ENCODE measurements at places on chromosomes 5 and 9.

DNA sequence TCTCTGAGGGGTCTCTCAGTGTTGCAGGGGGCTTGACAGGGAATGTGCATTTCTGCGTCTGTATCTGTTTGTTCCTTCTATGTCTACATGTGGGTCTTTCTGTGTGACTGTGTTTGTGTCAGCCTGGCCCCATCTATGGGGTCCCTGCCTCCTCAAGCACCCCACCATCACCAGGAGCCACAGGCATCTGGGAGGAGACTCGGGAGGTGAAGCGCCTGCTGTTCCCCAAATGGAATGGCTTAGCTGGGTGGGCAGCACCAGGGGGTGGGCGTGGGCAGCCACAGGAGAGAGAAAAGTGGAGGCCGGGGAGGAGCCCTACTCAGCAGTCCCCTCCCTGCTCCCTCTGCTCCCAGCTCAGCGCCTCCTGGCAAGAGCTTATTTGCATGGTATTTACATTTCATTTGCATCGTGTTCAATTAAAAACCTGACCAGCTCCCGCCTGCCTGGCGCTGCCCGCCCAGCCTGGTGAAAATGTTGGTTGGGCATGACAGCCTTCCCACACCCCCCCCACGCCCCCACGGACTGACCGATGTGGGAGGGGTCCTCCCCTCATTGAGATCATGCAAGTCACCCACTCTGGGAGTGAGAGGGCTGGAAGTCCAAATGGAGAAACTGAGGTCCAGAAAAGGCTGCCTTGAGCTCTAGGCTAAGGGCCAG lies 50.5 kb downstream of the CXXC5 start:
- DNase-seq: no peak

DNA sequence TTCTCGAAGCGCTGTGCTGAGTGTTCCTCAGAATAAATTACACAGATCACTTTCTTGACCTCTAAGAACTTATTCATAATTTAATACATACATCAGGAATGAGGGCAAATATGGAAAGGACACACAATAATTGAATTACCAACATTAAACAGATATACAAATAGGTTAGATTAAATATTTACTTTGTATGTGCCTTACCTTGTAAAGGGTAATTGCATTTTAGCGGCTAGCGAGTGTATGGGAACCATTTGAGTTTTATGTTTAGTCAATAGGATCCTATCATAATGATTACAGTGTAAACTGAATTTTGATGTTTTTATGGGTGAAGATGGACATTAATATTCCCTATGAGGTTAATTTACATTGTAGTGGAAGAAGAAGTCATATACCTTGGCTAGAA lies 1187.1 kb upstream of the WWC1 start:
- no peak for DNase-seq

- peak; percentile 26 for DNase-seq
Observed at GRCh38 chr9:27672718-27673117, 99.4 kb upstream of the C9orf72 start.

GRCh38 chr9:82706786-82707185 lies 356.2 kb downstream of the RASEF start:
- no peak for DNase-seq

GRCh38 chr5:106172681-106173532 lies 1497.8 kb downstream of the EFNA5 start:
- no peak for DNase-seq

GRCh38 chr5:14720236-14720923 lies 55.9 kb downstream of the OTULIN start:
- DNase-seq: peak; percentile 21

DNA sequence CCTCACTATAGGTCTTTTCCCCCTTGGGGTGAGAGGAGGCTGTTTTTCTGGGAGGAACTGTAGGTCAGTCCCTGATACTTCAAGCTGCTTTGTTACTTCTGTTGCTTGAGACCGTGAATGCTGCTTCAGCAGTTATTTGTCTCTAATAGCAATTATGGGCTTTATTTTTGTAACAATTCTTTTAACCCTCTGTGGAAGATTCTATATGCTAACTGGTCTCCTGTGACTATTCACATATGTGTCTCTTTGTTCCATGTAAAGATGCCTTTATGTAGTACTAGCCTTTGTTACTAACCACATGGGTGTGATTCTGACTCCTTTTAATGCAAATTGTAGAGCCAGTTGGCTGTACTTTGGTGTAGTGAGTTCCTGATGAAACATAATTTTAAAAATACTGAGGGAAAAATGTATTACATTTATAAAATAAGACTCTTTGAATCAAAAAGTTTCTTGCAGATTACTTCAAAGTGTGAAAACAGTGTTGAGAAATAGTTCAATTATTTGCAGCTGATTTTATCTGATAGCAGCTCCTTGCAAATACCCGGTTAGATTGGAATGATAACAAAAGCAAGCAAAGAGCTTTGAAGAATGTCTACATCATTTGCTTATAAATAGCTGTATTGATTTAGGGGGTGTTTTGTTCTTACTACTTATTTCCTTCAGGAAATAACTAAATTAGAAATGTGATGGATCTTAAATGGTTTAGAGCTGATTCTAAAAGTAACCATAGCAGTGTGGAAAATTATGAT lies 46.6 kb downstream of the ANGPTL2 start:
- no peak for DNase-seq

DNA sequence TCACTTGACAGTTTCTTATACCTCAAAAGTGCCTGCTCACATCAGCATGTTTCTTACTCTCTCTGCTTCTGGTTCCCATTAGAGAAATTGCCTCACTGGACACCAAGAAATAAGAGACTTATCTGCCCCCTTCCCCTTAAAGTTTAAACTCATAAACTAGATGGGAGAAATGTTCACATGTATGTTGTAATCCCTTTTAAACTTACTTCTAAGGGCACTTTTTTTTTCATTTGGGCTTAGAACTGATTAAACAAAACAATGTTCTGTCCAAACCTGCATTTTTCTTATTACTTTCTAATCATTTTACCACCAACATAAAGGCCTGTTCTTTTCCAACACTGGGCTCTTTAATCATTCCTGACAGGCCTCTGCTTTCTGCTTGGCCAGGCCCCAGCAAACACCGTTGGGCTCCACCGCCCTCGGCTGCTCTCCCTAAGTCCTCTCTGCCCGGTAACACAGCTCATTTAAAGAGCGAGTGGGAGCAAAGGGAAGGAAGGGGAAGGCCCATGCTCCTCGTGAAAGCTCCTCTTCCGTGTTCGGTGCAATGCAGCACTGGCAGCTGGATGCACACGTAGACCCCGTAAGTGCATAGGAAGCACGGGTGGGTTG lies 53.4 kb downstream of the ROR2 start:
- DNase-seq: peak; percentile 38

DNA sequence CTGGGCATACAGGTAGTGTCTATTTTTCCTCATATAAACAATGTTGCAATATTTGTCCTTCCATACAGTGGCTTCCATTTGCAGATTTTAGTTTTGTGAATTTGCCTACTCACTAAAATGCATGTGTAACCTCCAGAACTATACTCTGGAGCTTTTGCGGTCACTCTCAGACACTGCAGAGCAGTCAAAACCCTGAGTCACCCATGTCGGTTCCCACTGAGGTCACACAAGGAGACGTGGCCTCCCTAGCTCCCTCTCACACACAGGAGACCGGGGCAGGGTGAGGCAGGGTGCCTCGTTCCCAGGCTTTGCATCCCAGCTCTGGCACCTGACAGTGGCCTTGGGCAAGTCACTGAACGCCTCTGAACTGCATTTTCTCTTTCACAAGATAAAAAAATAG lies 55.5 kb upstream of the ZNF354A start:
- DNase-seq: peak; percentile 94

DNA sequence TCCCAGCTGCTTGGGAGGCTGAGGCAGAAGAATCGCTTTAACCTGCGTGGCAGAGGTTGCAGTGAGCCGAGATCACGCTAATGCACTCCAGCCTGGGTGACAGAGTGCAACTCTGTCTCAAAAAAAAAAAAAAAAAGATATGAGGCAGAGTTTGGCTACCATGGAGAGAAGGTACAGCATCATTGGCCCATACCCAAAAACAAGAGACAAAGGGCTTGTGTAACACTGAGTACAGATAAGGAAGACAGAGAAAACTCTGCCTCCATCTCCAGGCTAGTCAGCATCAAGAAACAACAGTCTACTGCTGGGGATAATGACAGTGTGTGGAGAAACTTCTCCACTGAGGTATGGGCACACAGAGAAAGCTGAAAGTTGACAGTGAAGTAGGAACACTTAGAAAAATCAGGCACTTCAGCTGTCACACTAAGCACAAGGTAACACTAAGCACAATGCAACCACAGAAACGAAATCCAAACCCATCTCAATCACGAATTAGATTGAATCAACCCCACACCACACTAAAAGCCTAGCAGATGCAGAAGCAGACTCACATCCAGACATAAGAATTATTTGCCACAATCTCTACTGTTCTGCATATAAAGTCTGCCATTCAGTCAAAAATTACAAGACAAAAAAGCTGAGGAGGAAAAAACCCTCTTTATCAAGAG lies 10.5 kb downstream of the PJA2 start:
- no peak for DNase-seq

DNA sequence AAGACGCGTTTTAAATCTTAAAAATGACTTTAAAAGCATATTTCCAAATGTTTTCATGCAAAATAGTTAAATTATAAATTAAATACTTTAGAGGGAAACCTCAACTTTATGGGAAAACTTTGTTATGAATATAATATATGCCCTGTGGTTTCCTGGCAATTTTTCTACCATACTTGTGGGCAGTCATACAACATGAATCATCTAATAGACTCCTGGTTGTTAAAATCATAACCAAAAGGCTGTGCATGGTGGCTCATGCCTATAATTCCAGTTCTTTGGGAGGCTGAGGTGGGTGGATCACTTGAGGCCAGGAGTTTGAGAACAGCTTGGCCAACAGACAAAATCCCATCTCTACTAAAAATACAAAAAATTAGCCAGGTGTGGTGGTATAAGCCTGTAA lies 18.2 kb downstream of the ATP10B start:
- no peak for DNase-seq

- DNase-seq: no peak
Observed at GRCh38 chr9:93829271-93830011, 125.7 kb downstream of the BARX1 start.

DNA sequence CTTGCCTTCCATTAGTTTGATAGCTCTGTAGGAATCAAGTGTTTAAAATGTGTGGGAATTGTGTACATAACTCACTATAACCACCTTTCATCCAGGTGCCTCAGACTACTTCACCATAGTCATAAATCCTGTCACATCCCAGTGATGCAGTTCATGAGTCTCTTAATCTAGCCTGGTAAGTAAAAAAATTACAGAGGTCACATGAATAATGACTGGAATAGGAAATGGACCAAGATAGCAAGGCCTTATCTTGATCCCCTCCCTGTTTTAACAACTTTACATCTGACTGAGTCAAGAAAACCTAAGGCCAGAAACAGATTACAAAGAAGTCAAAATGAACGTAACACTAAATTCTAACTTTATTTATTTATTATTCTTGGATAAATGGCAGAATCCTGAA lies 1.5 kb upstream of the RNF145 start:
- no peak for DNase-seq

DNA sequence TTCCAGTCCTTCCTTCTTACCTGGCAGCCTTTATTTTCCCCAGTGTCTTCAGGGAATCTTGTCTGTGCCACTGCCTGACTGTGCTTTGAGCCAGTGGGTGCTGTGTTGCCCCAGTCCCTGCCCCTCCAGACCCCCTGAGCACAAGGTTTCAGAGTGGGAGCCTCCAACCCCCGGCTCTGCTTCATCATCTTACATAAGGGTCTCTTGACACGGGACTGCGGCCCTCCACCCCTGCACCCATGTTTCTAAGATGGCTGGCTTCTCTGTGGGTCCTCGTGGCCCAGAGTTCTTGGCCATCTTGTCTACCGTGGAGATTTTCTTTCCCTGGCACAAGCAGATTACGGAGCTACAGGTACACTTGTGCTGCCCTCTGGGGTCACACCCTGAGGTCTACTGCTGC lies 194.1 kb downstream of the CACNA1B start:
- DNase-seq: no peak

DNA sequence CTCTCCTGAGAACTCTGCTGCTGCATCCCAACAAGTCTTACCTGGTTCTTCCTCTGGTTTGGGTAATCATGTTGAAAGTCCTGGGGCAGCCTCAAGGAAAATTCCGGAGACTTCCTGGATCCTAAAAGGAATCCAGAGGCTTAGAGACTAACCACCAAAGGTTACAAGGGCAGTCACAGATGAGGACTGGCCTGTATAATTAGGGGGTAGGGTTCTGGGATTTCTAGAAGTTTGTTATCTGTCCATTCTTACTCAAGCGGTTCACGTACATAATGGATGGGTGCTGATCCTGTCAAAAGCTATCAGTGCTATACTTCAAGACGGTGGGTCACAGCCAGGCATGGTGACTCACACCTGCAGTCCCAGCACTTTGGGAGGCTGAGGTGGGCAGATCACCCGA lies 51.4 kb upstream of the EPB41L4B start:
- DNase-seq: no peak

GRCh38 chr5:91382530-91383026 lies 539 bp downstream of the ARRDC3 start:
- peak; percentile 53 for DNase-seq

GRCh38 chr5:175853573-175854230 lies 17.7 kb upstream of the CPLX2 start:
- no peak for DNase-seq

DNA sequence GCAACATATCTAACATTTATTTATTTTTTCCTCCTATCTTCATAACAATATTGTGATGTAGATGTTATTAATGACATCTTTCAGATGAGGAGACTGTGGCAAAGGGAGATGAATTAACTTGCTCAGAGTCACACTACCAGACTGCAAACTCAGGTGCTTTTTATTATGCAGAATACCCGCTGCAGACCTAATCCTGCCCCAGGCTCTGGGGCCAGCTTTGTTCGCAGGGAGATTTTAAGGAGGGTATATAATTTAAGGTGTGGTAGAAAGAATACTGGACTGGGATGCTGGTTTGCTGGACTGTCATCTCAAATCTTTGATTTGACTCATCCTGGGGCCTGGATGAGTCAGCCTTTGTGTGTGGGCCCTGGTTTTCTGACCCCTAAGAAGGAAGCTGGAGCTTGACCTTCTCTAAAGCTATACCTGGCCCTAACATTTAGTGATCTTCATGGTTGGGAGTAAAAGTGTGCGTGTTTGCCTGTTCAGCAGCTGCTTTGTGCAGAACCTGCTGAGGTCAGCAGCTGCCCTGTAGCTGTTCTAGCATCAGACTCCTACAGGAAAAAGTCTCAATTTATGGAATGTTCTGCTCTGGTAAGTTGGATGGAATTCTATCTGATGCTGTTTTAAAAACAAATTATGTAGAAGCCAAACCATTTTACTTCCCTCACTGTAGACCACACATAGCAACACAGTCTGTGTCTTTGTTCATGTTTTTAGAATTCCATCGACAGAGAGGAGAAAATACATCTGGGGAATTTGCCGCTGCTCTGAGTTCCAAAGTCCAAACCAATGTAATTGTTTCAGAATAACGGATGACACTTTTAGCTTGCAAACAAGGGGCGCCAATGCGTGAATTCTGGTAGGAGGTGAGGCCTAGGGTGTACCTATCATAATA lies 4.5 kb downstream of the SLC36A1 start:
- DNase-seq: peak; percentile 42

GRCh38 chr9:132287256-132287760 lies 67.5 kb downstream of the SETX start:
- DNase-seq: no peak
